ENCODE measurements at places on chromosomes 16 and 17. TPM values are rescaled to one million over a fixed set of nuclear protein-coding genes. Genes with fewer than 3 reads are reported as not detected.

GRCh38 chr16:50012182-50012581 lies 12.8 kb upstream of the CNEP1R1 start:
- no peak for ATAC-seq

Gene MYO15B
- total RNA-seq, result 38.5 TPM

DNA sequence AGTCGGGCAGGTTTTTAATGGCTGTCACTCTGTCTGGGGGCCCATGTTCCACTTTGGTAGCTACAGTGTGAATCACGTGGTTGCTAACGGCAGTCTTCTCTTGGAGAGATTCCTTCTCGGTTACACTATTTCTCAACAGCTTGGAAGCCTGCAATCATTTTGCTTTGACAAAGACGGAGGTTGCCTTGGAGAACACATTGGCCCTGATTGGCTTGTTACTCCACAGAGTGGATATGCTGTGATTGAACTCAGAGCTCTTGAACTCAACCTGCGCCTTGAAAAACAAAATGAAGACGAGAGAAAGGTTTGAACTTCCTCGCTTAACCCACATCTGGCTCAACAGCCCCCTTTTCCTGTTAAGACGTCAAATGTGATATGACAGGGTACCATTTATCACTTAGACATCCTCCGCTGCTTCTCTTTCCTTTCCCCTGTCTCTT lies 218.9 kb downstream of the MAF start:
- peak; percentile 65 for ATAC-seq

DNA sequence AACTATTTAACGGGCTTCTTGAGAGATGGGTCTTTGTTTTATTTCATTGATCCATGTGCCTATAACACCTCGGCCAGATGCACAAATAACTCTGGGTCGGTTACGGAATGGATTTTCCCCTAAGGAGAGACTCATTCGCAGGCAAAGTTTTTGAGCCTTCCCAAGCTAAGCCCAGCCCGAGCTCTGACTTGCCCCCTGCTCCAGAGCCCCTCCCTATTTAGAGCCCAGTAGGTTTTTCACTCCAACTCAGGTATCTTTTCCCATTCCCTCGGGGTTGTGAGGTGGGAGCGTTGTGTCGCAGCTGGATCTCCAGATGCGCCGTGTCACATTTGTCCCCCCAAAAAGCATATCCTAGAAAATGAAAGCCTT lies 812 bp upstream of the MYOCD start:
- ATAC-seq, result no peak

Gene ZSCAN10
- not detected for total RNA-seq

Gene ACAP1
- total RNA-seq, result 2.0 TPM

DNA sequence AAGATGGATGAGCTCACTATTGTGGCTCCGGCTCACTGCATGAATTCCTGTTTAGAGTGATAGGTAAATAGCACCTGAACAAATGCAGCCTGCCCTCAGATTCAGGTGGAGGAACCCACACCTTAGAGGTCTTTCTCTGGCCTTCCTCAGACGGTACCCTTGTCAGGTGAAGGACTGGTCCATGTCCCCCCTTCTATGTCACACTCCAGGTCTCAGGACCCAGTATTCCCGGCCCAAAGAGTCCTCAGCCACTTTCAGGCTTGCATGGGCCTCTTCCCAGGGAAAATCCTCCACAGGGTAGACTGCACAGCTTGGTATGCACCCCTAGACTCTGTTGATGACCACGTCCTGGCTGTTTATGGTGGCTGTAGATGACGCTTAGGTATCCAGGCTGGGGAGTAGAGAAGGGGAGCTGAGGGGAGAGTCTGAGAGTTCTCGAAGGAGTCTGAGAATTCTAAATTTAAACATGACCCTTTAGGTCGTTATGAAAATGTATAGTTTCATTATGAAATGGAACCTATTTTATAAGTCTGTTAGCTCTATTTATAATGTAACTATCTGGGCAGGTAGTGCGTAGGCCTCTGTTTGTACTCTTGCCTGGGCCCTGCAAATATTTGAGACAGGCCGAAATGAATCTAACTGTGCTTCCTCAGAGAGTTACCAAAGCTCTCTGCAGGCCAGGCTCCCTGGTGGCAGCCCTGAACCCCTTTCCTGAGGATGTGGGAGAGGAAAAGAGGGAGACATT lies 32.5 kb upstream of the CCR7 start:
- no peak for ATAC-seq

DNA sequence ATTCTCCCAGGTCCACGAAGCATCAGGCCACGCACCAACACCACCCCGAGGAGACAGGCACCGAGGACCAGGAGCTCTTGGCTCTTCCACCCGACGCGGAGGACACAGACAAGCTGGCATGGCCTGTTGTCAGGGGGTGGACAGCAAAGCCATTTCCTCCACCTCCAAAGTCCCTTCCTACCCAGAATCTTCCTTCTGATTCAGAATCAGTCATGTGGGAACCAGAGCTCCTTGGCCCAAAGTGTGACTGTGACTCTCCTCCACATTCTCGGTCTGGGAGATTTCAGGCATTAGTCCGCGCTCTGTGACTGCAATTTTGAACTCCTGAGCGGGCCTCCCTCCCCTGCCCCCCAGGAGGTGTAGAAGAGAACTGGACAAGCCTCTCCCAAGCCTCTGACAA lies 9.2 kb downstream of the DNAH17 start:
- ATAC-seq, result no peak

DNA sequence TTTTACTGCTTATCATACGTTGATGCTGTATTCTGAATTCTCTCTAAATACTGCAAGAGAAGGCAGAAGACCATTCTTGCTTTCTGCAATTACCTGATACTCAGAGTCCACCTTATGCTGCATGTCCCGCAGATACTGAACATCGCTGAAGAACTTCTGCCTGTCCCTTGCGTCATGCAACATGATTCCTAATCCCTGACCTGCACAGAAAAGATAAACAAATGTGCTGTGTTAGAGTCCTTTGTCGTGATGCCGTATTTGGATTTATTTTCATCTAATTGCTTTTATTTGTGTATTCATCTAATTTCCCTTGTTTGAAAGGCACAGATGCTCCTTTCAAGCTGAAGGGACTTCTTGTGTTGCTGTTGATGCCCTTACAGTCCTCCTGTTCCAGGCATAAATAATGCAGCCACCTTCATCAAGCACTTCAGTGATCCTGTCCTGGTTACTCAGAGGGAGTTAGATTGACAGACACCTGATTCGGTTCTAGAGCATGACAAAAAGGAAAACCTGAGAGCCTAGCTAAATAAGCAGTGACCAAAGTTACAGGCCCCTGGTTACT lies 6.5 kb downstream of the MARCHF10 start:
- no peak for ATAC-seq

DNA sequence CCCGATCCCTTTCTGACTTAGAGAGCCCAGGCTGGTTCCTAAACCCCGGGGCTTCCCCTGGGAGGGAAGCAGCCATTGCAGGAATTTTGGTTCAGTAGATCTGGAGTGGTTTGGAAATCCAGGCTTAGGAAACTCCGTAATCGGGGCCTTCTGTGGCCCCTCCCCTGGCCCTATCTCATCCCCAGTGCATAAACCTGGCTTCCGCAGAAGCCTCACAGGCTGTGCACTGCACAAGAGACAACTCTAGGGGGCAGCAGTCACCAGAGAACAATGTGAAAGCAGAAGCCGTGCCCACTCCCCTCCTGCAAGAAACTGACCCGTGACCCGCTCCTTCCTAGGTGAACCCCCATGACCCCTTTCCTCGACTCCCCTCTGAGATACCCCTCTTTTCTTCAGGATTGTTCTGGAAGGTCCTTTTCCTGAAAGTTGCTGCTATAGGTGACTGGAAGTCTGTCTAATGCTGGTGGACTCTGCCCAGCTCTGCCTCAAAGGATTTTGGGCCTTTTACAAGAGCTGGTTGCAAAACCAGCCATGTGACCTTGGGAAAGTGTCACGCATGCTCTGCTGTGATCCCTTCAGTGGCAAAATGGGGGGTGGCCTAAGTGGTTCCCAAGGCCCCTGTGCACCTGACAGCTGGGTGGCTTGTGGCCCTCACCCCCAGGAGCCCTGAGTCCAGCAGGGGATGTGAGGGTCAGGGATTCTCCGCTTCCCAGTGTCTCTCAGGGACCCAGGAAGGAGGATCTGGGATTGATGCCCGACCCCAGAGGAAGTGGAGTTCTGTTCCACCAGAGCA lies 14.4 kb downstream of the GUCY2D start:
- peak; percentile 64 for ATAC-seq

GRCh38 chr17:55705847-55706246 lies 16.8 kb downstream of the TMEM100 start:
- ATAC-seq, result no peak

Gene SCN4A
- 0.15 TPM for total RNA-seq

DNA sequence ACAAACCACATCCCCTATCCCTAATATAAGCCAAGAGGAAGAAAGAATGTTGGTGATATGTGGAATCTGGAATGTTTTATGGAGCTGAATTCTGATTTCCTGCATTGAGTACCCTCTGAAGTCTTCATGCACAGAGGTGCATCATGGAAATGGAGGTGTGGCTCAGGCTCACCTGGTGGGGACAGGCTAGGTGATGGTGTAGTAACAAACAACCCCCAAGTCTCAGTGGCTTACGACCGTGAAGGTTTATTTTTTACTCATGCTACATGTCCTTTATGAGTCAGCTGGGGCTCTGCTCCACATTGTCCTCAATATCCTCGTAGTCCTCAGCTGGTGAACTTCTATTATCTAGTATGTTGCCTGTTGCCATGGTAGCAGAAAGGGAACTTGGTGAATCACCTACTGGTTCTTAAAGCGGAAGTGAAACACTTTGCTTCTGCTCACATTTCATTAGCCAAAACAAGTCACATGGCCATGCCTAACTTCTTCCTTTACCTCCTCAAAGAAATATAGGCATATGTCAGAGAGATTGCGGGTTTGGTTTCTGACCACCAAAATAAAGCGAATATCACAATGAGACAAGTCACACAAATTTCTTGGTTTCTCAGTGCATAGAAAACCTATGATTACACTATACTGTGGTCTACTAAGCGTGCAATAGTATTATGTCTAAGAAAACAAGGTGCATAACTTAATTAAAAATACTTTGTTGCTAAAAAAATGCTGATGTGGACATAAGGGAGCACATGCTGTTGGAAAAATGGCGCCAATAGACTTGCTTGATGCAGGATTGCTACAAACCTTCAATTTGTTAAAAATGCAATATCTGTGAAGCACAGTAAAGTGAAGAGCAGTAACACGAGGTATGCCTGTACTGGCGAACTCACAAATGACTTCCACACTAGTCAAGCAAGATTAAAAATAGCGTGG lies at the start of gene PMFBP1:
PMFBP1 (minus strand) TSS at position 51 of the 930 bp plus-strand sequence. CDS start 947 bp downstream, outside the sequence.
- ATAC-seq, result peak; percentile 74

Gene LIMD2
- 11.0 TPM for total RNA-seq

- no peak for ATAC-seq
Observed at GRCh38 chr17:45812102-45812501, 28.0 kb downstream of the CRHR1 start.

DNA sequence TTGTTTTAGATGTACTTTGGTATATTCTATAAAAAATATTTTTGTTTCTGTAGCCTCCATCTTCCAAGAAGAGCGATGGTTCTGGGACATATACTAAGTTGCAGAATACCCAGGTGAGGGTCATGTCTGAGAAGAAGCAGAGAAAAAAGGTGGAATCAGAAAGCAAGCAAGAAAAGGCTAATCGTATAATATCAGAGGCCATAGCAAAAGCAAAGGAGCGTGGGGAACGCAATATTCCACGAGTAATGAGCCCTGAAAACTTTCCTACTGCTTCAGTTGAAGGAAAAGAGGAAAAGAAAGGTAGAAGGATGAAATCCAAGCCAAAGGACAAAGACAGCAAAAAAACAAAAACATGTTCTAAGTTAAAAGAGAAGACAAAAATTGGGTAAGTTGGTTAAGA lies 154.6 kb downstream of the CHD9 start:
- no peak for ATAC-seq

- ATAC-seq, result no peak
Observed at GRCh38 chr17:27158382-27158781, 135.5 kb upstream of the WSB1 start.

GRCh38 chr16:58425245-58425644 lies 33.0 kb downstream of the GINS3 start:
- ATAC-seq, result no peak

Gene MEOX1
- total RNA-seq, result 9.6 TPM

DNA sequence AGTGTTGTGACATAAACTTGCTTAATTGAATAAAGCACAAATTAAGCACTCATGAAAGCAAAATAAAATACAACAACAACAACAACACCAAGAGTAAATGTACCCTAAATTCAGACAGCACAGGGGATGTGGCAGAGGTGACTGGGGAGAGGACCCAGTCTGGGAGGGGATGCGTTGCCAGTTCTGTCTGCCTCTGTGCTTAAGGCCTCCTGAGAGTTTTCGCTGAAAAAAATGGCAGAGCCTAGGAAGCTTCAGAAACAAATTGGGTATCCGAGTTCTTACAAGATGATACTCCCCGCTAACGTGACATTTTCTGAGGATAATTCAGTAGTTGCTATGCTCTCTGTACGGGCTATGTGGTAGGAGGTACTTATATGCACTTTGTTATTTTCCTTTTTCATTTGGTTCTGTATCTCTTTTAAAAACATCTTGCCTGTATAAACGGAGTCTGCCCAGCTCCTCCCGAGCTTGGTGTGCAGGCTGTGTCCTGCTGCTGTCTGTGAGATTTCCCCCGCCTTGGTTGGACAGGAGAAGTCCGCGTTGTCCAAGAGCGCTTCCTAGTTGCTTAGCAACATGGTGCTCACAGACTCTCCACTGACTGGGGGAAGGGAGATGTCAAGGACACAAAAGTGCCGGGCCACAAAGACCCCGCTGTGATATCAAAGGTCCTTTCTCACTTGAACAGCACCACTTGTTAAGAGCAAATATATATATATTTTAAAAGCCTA lies 134.2 kb upstream of the CPHXL start:
- no peak for ATAC-seq

DNA sequence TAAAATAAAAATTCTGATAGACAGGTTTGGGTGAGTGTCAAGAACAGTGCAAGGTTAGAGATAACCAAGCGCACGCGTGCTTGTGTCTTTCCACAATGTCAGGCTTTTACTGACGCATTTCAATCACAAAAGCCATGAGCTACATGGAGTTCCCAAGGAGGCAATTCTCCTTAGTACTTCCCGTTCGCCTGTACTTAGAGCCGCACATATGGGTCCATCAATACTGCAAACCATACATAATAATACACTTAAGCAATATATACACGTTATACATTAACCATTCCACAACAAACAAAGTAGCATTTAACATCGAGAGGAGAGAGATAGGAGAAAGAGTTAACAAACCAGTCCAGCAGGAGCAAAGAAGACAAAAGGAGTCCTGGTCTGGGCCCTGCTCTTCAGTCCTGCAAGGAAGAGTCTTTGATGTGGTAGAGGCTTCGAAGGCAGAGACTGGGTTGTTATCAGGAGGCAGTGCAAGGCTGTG lies 11.9 kb upstream of the GPRC5C start:
- ATAC-seq, result no peak

DNA sequence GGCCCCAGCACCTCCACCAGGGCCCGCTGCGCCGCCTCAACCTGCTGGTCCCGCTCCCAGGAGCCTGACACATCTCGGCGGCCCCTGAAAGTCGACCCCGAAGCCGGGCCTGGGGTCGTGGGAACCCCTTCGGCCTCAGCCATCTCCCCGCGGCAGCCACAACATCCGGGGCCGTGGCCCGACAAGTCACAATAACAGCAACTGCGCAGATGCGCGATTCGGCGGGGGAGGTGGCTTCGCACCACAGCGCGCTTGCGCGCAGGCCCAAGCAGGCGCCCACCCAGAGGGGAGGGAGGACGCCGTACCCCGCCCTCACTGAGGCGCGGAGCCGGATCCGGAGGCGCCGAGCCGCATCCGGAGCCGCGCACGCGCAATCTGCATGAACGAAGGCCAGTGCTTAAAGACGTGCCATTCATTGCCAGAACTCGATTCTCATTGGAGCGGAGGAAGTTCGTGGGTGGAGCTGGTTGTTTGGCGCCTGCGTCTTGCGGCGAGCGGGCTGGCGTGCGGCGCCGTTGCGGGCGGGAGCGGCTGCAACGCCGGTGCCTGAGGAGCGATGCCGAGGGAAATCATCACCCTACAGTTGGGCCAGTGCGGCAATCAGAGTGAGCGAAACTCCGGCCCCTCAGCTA lies at the start of the genes RETREG3 and TUBG1:
RETREG3 (minus strand) TSS at position 193 of the 632 bp plus-strand sequence; CDS start at position 143, 50 bp downstream.
TUBG1 (plus strand) TSS at position 502 of the 632 bp plus-strand sequence; CDS start at position 557, 55 bp downstream.
- ATAC-seq, result peak; percentile 95

Gene GPR139
- total RNA-seq, result not detected

Gene KRTAP4-6
- not detected for total RNA-seq

Data from gastroesophageal sphincter (tissue), 4 donors.